ENCODE measurements at places on chromosomes 13 and 19.

DNA sequence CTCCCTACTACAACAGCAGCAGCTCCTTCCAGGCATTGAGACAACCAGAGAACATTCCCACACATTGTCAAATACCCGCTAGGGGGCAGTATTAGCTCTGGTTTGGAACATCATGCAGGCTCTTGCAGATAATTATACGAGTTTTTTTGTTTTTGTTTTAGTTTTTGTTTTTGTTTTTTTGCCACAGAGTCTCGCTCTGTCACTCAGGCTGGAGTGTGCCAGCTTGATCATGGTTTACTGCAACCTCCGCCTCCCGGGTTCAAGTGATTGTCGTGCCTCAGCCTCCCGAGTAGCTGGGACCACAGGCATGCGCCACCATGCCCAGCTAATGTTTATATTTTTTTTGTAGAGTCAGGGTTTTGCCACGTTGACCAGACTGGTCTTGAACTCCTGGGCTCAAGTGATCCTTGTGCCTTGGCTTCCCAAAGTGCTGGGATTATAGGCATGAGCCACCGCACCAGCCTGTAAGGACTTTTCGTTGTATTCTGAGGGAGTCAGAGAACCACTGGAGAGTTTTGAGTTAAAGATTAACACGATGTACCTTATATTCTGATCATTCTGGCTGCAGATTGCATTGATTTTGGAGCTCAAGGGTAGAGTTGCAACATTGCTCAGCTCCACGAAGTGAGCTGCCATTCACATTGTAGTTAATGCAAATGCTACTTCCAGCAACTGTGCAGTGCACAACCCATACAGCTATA is 41.7 kb upstream of the CEACAM20 start:
- DNase-seq = peak; percentile 28

DNA sequence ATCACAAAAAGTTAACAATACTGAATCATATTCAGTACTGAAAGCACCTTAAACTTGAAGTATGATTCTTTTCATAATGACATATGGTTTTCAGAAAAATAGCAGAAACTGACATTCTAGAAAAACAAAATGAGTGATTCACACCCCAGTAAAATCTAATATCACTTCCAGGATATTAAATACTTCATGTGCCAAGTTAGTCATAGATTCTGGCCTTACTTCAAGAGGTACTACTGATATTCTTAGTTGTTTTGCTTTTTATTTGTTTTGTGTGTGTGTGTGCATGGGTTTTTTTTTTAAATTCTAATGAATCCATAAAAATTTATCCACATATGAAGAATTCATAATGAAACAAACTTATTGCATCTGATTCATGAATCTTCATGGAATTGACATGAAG is 207.9 kb upstream of the UFM1 start:
- DNase-seq = no peak

DNA sequence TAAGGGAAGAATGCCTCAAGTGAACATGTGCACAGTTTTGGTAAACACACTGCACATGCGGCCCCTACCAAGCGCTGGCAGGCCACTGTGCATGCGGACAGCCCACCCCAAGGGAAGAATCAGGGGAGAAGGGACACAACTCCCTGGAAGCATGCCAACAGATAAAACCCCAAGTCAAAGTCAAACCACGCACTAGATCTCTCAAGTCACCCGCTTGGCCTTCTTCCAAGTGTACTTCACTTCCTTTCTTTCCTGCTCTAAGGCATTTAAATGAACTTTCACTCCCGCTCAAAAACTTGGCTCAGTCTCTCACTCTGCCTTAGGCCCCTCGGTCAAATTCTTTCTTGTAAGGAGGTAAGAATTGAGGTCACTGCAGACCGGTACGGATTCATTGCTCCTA is 4.6 kb upstream of the RFXAP start:
- no peak for DNase-seq

- DNase-seq = no peak
These were observed 17.6 kb downstream of the WDFY2 start for GRCh38 chr13:51601601-51602565.

DNA sequence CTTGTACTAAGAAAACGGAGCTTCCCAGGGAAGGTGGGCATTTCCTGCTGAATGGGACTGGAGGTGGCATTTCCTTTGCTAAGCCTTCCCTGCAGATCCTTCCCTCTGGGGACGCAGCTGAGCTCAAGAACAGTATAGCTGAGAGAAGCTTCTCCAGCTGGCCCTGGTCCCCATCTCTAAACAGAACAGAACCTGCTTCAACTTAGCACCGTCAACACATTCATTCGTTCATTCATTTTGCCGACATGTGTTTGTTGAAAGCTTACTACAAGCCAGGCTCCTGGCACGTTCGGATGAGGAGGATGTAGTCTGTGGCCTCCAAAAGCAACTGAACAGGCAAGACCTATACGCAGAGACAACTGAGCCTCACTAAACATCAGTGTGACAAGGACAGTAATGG is 36.6 kb upstream of the PEPD start:
- no peak for DNase-seq

GRCh38 chr13:95136638-95137037 is 164.6 kb downstream of the ABCC4 start:
- DNase-seq = no peak

DNA sequence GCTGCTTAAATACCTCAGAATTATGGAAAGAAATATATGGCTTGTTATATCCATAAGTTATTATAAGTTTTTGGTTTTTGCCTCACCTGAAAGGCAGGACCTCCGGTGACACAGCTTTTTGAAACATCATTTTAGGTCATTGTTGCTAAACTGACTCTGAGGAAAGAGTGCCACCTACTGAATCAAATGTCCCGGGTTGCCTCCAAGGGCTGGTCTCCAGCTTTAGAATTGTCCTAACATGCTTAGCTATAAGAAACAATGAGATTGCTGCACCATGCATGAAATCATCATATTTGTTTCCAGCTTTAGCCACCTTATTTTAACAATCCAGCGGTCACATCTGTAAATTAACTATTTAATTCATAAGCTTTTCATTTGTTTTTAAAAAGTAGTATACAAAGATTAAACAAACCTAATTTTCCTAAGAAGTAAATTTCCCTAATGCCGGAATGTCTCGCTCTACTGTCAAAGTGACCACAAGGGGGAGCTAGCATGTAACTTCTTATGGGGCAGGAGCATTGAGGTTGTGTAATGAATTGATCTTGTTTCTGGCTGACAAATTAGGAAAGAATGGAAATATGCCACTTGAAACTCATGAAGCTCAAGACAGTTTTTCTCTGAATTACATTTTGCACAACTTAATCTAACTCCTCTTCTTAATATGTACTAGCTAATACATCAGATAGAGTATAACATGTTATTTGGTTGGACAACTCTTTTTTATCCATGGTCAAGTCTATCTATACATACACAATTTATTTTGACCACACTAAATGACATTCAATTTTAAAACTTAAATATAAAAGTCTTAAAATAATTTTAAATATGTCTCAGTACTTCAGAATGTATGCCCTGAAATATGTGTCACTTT is 6.7 kb upstream of the PCDH17 start:
- no peak for DNase-seq

DNA sequence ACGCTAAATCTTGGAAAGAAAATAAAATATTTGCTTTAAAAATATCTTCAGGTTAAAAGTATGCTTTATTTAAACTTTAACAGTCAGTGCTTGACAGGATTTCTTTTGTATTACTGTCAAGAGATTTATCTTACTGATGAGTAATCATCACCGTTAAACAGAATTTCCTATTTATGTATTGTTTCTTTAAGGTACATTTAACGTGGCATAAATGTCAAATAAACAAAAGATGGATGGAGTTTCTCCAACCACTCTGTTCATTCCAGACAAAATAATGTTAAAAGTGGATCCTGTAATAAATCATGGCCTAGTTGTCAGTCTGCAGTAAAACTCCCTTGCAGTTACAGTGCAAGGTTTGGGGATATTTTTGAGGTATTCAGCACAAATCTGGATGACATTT is 298.3 kb downstream of the DIAPH3 start:
- DNase-seq = no peak

Data from activated T-helper 2 cell treated with anti-CD3 and anti-CD28 coated beads, Interferon-gamma antibody, Interleukin-2, Interleukin-4, amounts not matched to agents 10 μg/mL and 5 μg/mL and 100 μg/mL, durations not matched to agents 14 hours and 24 hours and 36 hours (primary cell).